ENCODE measurements at places on chromosomes 12 and 14. TPM values are rescaled to one million over a fixed set of nuclear protein-coding genes. Genes with fewer than 3 reads are reported as not detected.

CEP290 gene
- 15.8 TPM for total RNA-seq

DNA sequence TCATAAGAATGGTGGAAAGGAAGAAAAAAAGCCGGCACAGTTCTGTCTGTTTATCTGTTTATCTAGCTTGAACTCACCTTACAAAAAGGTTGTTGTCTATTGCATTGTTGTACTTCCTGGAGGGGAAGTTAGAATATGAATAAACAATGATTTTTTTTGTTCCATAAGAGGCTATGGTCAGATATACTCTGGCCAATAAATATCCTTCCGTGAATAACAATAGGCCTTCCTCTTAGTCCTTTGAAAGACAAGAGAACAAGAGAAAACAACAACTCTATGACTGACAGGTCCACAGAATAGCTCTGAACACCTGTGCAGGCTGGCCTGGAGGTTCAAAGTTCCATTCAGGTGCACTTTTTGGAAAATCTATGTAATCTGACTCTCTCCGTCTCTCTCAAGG lies 192.8 kb upstream of the KRR1 start:
- no peak for DNase-seq

GRCh38 chr14:73452341-73453186 lies 5.8 kb downstream of the NUMB start:
- no peak for DNase-seq

DNA sequence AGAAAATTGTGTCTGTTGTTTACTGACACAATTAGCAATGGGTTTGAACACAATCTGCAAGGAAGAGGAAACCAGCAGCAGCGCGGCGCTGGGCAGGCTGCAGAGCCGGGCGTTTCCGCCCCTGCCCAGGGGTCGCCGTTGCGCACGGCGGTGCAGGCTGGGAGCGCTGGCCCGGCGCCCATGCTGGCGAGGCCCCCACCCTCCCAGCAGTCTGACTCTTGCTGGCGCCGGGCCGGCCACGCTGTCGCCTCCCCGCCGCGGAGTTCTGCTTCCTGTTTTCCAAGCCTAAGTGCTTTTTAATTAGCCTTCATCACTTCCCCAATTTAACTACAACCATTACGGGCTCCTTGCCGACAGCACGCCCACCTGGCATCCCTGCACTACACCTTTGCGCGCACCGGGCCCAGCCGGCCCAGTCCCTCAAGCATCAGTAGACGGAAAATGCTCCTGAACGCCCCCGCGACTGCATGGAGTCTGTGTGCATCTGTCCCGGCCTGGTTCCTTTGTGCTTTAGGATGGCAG lies 212.1 kb downstream of the GXYLT1 start:
- DNase-seq: no peak

DNA sequence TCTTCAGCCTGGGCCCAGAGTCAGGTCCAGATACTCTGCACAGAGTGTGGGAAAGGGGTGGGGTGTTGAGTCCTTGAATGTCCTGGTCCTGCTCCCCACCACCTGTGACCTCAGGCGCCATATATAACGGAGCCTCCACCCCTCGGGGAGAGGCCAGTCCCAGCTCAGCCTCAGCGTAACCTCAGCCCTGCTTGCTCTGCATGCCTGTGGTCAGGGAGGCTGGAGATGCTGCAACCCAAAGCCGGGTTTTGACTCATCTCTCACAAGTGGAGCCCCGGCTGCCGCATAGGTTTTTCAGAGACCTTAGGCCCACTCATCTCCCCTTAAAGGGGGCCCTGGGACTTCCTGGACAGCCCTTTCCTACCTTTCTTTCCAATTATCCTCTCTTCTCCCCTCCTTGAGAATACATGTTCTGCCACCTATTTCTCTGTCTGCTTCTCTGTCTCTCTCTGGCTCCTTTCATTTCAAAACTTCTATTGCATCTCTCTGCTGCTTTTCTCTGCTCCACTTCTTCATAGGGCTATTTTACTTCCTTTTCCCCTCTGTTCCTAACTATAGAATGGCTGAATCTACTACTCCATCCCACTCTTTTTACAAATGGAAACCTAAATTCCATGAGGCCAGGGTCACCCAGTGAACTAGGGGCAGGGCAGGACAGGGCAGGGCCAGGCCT lies 1.2 kb downstream of the ITGB7 start:
- no peak for DNase-seq

WSCD2 gene
- not detected for total RNA-seq

GRCh38 chr14:59182641-59183040 lies 5.8 kb upstream of the DAAM1 start:
- DNase-seq: no peak

HCAR3 gene
- total RNA-seq: not detected

DNA sequence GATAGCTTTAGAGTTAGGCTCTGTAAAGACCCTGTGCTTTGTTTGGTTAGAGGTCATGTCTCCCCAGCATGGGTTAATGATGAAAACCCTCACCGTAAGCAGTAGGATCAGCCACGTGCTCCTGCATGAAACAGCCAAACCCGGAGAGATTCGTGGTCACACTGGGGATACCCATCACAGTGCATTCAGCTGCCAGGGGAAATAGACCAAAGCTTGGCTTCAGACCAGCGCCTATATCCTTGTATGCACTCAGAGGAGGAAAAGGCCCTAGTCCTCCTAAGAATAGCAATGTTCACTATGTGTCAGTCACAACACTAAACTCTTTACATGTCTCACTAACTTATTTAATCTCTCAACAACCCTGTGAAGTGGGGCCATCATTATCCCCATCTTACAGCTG lies 16.3 kb downstream of the SPX start:
- no peak for DNase-seq

GUCY2C gene
- total RNA-seq: not detected

DNA sequence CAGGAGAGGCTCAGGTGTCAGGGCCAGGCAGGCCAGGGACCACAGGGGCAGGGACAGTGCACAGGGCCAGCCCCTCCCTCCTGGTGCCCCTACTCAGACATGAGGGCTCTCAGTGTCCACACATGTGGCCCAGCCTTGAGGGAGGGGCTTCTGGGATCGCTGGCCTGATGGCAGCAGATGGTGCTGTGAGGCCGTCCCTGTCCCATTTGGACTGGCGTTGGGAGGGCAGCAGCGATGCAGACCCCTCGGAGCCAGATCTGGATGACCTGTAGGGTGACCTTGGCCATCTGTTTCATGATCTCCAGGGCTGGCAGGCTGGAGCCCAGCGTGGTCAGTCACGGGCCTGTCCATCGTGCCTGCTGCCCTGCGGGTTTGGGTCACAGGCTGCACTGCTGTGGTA lies 377.6 kb downstream of the TMEM121 start:
- no peak for DNase-seq

SERPINA12 gene
- total RNA-seq: not detected

DNA sequence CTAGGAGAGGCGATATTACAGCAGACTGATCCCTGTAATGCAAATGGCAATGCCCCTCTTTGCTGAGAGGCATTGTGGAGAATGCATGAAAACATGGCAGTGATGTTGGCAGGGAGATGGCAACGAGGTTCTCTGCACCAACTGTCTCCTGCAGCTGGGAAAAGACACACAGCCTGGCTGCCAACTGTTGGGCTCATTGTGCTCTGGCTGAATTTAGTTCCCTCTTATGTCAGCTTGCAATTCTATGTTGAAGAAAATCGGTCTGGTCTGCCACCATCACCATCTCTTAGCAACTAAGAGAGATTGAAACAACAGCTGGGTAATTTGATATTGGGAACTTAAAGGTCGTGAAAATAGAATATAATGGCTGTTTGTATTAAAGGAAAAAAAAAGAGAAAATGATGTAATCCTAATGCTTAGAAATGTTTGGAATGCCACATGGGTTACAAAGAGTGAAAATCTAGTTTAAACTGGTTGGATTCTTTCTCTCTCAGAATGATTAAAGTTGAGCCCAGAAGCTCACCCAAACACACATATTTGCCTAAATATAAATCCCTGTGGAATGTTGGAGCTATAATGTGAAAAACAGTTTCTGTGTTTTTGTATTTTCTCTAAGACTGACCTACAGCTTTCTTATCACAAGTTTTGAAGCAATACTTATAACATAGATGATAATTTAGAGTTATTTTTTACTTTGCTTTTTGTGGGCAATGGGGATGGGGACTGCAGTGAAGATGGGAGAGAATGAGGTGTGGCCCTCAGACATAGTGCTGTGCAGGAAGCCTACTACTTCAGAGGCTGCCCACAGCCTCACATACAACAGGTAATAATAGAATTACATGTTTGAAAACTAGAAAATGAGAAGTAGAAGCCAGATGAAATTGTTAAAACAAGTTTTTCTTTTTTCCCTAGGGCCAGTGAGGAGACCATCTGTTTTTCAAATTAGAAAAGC lies 143.7 kb downstream of the AKAP6 start:
- DNase-seq: no peak

PTGDR gene
- not detected for total RNA-seq

DNA sequence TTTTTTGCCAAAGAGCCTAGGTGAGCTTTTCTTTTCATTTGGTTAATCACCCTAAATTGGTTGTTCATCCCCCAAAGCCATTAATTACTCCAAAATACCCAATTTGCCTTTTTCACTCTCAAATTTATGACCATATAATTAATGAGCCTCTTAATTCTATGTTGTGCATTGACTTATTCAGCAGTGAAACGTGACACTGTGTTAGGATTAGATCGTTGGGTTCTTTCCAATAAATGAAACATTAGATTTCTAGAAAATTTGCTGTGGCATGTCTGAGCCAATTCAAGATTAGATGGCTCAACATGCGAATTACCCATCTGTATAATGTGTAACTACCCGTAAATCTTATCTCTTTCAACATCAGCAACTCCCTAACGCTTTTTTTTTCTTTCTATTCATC lies 273.4 kb downstream of the BMP4 start:
- DNase-seq: no peak

DNA sequence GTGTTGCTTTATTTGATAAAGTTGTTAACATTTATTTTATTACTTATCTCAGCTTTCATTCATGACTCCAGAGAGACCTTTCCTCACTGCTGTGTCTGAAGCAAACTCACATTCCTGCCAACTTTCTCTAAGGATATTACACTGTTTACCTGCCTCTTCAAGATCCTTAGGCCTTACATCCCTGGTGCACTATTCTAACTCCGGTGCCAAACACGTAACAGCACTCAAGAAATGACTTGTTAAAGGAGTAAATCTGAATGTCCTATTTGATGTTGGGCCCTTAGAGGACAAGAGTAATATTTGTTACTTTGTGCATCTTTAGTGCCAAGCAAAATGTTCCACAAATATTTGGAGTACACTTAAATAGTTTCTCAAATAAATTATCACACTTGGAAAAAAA lies 324.1 kb upstream of the FLRT2 start:
- no peak for DNase-seq

- no peak for DNase-seq
These were observed 108.1 kb downstream of the ERC1 start for GRCh38 chr12:1099158-1099557.

- DNase-seq: no peak
These were observed 25.2 kb upstream of the NTN4 start for GRCh38 chr12:95815632-95816212.

DNA sequence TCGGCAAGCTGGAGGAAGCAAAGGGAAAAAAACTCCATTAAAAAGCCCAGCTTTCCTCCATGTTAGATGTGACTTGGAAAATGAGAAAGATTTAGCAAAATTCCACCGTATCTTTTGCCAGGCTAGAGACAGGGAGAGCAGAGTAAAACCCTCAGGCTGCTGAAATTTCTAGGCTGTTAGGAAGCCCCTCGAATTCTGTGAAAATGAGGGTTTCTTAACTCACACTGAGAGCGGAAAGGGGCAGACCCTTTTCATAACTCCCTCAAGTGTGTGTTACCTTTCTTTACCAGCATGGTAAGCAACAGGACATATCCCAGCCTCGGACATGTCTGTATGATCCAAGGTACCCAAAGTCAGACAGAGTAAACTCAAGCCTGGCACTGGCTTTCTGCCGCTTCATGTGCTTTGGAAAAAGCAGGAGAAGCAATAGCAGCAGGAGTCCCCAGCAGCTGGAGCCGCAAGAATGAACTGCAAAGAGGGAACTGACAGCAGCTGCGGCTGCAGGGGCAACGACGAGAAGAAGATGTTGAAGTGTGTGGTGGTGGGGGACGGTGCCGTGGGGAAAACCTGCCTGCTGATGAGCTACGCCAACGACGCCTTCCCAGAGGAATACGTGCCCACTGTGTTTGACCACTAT lies at the start of gene RHOJ:
TSS of gene RHOJ (plus strand) at position 37 of the 637 bp plus-strand sequence. CDS start at position 464, 427 bp downstream.
- no peak for DNase-seq

GRCh38 chr12:100372853-100373640 lies 16.2 kb downstream of the SLC17A8 start:
- DNase-seq: no peak

GRCh38 chr14:68795597-68796417 lies 2.9 kb upstream of the ZFP36L1 start:
- DNase-seq: no peak

NXPH4 gene
- 2.5 TPM for total RNA-seq

DNA sequence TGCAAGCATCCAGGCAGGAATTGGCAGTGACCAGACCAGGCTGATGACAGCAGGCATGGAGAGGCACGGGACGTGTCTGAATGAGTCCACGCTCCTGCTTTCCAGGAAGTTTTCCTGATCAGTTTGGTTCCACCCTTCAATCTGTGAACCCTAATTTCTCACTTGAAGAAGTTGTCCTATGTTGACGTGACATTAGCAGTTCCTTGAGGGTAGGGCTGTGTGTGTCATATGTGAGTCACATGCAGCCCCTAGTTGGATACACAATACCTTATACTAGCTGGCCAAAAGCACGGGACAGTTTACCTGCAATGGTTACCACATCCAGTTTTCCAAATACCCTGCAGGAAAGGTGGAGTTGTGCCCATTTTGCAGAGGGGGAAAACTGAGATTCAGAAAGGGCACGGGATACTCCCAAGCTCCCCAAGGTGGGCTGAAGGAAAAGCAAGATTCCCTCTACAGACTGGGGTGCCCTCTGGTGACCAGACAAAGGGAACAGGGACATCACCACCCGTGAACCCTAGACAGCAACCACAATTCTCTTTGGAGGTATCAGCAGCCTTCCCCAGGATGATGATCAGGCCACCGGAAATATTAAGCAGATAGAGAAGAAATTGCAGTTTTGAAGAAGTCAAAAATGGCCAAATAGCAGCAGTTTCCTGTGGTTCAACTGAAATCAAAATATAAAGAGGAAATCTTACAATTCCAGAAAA lies 194.5 kb downstream of the PHETA1 start:
- no peak for DNase-seq

KRT82 gene
- not detected for total RNA-seq

DNA sequence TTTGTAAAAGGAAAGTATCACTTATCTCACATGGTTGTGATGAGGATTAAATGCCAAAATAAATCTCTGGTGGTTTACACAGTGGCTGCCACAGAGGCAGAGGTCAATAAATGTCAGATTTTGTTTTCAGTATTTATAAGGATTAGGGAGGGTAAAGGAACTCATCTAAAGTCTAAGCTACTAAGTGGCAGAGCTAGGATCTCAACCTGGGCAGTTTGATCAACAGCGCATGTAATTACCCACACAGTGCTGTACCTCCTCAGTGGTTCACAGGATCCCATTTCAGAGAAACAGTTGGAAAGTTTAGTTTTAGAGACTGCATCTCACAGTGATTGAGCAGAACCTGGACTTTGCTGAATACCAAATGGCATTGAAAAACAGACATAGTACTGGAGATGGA lies 44.9 kb upstream of the RIC8B start:
- no peak for DNase-seq

FOXN4 gene
- total RNA-seq: not detected

Data from glomerular endothelial cell (primary cell).